ENCODE measurements at places on chromosomes 16 and 17. TPM values are rescaled to one million over a fixed set of nuclear protein-coding genes. Genes with fewer than 3 reads are reported as not detected.

SLC7A6 gene
- 12.0 TPM for polyA plus RNA-seq

PLEKHG4 gene
- 10.6 TPM for polyA plus RNA-seq

SLC16A6 gene
- polyA plus RNA-seq = 0.98 TPM

- DNase-seq = no peak
These were observed 343.2 kb upstream of the MAF start for GRCh38 chr16:79943736-79944135.

GRCh38 chr16:81266680-81267095 is 28.2 kb downstream of the BCO1 start:
- no peak for DNase-seq

DNA sequence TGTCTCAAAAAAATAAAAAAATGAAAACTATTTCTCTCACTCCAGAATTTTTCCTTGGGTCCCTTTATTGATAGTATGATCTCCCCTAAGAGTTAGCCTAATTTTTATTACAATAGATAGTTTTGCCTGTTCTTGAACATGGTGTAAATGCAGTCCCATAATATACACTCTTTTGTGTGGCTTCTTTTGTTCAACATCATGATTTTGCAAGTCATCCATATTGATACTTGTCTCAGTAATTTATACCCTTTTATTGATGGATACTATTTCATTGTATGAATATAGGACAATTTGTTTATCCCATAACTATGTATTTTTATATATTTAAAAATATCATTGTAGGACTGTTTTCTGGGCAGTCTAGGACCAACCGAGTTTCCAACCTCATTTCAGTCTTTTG is 207.0 kb downstream of the UTP18 start:
- no peak for DNase-seq

DNA sequence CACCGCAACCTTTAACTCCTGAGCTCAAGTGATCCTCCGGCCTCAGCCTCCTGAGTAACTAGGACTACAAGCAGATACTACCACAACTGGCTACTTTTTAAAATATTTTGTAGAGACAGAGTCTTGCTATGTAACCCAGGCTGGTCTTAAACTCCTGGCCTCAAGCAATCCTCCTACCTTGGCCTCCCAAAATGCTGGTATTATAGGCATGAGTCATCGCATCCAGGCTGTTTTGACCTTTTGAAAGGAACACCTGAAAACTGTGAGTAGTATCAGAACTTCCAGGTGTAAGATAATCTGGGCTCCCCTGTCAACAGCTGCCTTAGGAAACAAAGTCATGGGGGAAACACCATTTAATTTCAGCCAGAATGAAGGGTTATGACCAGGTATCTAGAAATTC is 77.5 kb downstream of the CYTH1 start:
- DNase-seq = no peak

DNA sequence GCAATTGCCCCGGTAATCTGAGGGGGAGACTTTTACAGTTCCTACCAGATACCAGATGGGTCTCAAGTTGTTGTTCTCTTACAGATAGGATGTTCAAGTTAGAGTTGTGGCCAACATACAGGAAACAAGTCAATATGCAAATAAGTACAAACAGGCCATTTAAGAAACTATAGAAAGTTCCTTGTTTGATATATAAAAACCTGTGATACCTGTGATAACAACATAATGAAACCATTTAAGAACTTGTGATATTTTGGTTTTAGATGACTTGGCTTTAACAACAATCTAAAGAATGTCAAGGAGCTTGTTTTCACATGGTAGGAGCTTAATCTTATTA is 16.8 kb downstream of the CDR2 start:
- DNase-seq = no peak

DNA sequence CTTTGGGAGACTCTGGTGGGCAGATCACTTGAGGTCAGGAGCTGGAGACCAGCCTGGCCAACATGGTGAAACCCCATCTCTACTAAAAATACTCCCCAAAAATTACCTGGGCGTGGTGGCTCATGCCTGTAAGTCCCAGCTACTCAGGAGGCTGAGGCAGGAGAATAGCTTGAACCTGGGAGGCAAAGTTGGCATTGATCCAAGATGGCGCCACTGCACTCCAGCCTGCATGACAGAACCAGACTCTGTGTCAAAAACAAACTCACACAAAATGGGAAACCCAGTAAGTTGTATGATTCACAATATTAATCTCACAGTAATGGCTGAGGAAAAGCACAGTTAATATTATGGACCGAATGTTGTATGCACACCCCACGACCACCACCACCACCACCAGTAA is 24.3 kb downstream of the WSB1 start:
- no peak for DNase-seq

GRCh38 chr16:9898555-9898954 is 283.7 kb downstream of the GRIN2A start:
- no peak for DNase-seq

DNA sequence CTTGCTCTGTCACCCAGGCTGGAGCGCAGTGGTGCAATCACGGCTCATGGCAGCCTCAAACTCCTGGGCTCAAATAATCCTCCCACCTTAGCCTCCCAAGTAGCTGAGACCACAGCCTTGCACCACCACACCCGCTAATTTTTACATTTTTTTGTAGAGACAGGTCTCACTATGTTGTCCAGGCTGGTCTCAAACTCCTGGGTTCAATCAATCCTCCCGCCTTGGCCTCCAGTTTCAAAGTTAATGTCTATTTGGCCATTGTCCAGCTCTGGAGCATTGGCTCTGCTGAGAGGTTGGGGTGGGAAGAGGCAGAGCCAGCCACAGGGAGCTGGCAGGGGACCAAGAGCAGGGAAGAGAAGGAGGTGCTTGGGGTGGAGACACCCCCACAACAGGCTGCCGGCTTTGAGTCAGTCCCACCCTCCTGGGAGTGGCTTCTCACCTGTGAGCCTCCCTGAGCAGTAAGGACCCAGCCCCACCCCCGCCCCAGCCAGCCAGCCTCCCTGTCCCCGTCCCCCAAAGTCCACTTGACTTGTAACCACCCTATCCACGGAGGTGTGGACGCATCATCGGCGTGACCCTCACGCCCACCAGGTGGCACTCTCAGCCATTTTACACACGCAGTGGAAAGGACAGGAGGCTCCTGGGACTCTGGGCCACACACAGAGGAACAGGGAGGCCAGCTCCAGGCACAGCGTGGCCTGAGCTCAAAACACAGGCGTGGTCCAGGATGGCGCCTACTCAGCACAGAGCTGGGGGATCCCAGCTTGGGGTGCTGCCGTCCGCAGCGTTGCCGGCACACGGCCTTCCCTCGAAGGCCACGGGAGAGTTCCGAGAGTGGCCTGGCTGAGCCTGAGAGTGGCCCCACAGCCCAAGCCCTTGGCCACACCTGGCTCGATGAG is 22.8 kb upstream of the PVALEF start:
- peak; percentile 62 for DNase-seq
